ENCODE measurements at places on chromosomes 1 and 21. TPM values are rescaled to one million over a fixed set of nuclear protein-coding genes. Genes with fewer than 3 reads are reported as not detected.

Gene LAMB3
- 47.2 TPM for total RNA-seq

Gene B3GALT2
- 3.8 TPM for total RNA-seq

Gene KRTAP19-1
- not detected for total RNA-seq

Gene CELA2A
- not detected for total RNA-seq

Gene TMPRSS15
- total RNA-seq, result not detected

Gene PLPPR5
- total RNA-seq, result not detected

Gene SLC35D1
- total RNA-seq, result 5.6 TPM

Gene LRRC3
- 4.0 TPM for total RNA-seq

Gene ROR1
- total RNA-seq, result 15.8 TPM

Gene KIF26B
- 1.2 TPM for total RNA-seq

Gene ANGPTL7
- total RNA-seq, result 0.80 TPM

Gene KCND3
- 5.5 TPM for total RNA-seq

Gene PGLYRP4
- total RNA-seq, result 0.30 TPM

Gene FCGR1A
- 65.3 TPM for total RNA-seq

Gene GRIK1
- not detected for total RNA-seq

Gene NUP210L
- 1.7 TPM for total RNA-seq

Gene SPRR1A
- total RNA-seq, result not detected

Gene SLC6A17
- total RNA-seq, result not detected

Gene TACSTD2
- 69.9 TPM for total RNA-seq

Gene MIB2
- total RNA-seq, result 82.5 TPM

Gene C1QA
- 935 TPM for total RNA-seq

Gene SPRR2F
- not detected for total RNA-seq

Gene AIRE
- total RNA-seq, result not detected

Gene DYNLT4
- 5.2 TPM for total RNA-seq

Gene CYP4A11
- total RNA-seq, result not detected

Gene SIKE1
- total RNA-seq, result 34.3 TPM

All from lower lobe of right lung (tissue), 2 donors.